ENCODE measurements at places on chromosomes 13 and 19. TPM values are rescaled to one million over a fixed set of nuclear protein-coding genes. Genes with fewer than 3 reads are reported as not detected.

DNA sequence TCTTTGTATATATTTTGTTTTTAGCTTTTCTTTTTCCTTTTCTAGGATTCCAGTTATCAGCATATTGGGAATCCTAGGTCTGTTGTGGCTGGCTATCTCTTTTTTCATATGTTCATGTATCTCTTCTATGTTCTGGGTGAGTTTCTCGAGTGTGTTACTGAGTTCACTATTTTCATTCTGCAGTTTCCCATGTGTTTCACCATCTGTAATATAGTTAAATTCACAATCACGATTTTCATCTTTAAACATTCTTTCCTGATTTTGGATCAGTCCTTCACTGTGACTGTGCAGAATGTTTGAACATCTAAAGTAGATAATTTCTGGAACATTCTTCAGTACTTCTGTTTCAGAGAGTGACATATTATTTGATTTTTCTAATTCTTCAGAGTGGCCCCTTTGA lies 862.1 kb downstream of the OLFM4 start:
- no peak for DNase-seq

DNA sequence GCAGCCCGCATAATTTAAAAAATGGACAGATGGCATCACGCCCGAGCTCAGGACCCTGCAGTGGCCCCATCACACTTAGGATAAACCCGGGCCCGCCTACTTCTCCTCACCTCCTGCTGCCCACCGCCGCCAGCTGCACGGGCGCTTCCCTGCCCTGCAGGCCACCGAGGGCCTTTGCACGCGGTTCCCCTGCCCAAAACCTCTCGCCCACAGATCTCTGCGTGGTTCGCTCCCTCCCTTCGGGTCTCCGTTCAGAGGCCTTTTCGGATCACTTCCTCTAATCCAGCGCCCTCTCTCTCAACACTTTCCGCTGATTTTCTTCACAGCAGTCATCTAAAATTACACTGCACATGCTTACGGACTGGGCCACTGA lies 1.8 kb downstream of the SHISA7 start:
- no peak for DNase-seq

DNA sequence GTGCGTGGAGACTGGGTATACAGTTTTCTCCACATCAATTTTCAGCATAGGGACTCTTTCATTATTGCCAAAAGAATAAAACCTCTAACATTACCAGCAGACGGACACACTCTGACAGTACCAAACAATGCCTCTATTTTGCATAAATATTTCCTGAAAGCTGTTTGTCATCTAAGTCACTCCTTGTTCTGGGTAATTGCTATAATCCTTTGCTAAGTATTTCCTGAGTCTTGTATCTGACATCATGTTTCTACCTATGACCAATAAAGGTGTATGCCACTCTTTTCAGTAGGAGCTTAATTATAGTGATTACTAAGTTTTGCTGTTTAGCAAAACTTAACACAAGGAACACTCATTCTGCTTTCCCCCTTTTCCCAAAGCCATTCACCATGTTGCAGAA lies 886.5 kb downstream of the SLITRK6 start:
- no peak for DNase-seq

- no peak for DNase-seq
Measured at GRCh38 chr19:1811472-1811894, 593 bp downstream of the ATP8B3 start.

GRCh38 chr13:23392925-23393645 lies 40.4 kb downstream of the SACS start:
- no peak for DNase-seq

DNA sequence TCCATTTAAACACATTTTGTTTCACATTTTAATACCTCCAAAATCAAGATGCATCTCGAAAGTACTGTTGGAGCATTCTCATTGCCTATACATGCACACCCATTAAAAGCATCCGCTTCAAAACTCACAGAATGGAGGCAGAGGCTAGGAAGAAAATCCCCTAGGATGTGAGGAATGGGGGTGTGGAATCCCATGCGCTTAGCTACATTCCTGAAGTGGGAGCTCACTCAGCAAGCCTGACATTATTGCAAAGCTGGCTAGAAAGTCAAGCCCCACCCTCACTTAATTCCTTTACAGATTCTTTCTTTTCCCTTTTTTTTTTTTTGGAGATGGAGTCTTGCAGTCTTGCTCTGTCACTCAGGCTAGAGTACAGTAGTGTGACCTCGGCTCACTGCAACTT lies 4.6 kb upstream of the FAM32A start:
- DNase-seq: peak; percentile 51

DNA sequence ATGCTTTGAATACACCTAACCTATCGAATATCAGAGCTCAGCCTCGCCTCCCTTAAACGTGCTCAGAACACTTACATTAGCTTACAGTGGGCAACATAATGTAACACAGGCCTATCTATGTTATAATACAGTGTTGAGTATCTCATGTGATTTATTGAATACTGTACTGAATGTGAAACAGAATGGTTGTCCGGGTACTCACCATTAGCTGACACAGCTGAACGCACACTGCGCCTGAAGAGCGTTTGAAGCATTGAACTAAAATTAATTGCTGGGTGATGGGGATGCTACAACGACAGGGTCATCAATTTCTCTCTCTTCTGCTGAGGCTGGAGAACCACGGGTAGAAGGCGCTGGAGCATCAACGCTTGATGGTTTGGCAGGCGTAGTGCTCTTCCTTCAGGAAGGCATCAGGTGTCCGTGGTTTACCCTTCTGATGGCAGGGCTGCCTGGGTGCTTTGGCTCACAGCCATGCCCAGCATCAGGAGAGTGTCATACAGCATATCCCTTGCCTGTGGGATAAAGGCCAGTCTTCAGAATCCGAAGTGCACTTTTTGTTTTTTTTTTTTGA lies 46.9 kb upstream of the UBE2L5 start:
- no peak for DNase-seq

- DNase-seq: no peak
Measured at GRCh38 chr13:44159633-44160279, 213.9 kb upstream of the SERP2 start.

- no peak for DNase-seq
Measured at GRCh38 chr13:90402102-90402501, 945.4 kb upstream of the MIR17HG start.

DNA sequence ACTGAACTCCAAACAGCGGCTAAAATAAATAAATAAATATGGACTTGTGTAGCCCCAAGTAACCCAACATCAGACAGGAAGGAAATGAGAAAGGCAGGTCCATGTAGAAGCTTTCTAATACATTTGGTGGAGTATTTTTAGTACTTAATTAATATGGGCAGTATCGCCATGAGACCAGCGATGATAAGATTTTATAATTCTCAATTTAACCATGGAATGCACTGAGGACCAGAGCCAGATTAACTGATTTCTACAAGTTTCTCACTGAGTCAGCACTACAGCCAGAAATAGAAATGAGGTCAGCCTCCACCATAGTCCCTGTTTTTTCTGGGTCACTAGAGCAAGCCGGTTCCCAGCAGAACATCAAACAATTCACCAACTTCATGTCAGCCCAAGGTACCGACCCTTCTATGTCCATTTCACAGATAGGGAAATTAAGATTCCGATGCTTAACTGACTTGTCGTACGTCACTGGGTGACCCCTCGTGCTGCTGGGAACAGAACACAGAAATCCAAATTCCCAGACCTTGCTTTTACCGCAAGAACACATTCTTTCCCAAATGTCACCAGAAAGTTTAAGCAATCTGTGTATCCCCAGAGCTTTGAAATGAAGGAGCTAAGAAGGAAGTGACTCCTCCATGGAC lies 90.4 kb downstream of the COL4A1 start:
- no peak for DNase-seq

- peak; percentile 96 for DNase-seq
Measured at GRCh38 chr19:5397804-5398692, 57.2 kb upstream of the ZNRF4 start.

DNA sequence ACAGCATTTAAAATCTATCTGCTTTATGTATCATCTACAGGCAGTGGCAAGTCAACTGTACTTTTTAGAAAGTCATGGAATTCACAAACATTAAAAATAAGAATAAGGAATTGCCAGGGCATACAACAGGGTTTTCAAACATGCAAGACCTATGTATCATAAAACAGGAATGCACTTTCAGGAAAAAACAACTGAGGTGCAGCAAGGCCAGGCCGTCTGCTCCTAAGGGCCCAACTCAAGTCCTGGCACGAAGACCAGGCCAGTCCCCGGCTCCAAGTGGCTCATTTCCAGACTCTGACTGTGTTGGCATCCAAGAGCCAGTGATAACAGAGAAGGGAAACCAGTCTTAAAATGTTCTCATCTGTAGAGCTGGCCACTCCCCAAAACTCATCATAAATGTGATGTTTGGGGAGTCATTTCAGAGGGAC lies 7.1 kb downstream of the RFX2 start:
- DNase-seq: no peak

- no peak for DNase-seq
Measured at GRCh38 chr13:101998129-101998528, 403.7 kb downstream of the FGF14 start.

GRCh38 chr13:93698016-93698613 lies 471.5 kb downstream of the GPC6 start:
- DNase-seq: peak; percentile 35

DNA sequence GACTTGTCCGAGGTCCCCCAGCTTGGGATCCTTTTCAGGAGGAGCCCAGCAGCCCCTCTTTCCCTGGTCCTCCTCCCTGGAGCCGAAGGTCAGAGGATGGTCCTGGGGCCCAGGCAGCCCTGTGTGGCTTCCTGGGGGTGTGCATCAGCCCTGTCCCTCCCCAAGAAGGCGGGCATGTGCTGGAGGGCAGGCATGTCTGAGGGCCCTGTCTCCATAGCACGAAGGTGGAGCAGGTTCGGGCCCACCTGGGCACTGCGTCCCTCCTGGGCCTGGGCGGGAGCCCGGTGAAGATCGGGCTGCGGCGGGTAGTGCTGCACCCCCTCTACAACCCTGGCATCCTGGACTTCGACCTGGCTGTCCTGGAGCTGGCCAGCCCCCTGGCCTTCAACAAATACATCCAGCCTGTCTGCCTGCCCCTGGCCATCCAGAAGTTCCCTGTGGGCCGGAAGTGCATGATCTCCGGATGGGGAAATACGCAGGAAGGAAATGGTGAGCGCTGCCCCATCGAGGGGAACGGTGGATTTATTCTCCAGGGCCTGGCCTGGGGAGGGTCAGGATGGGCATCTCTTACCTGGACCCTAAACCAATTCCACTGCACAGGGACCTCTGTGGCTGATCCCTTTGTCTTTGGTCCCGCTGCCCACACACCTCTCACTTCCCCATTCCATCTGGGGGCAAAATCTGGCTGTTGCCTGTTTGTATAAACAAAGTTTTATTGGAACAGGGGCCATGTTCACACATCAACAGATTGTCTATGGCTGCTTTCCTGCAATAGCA lies 10.9 kb downstream of the TIMM13 start:
- no peak for DNase-seq

- no peak for DNase-seq
Measured at GRCh38 chr19:19155495-19156219, 14.4 kb downstream of the MEF2B start.

- DNase-seq: no peak
Measured at GRCh38 chr19:11964496-11964857, 363 bp upstream of the ZNF763 start.

GRCh38 chr19:9580728-9581127 lies 3.6 kb downstream of the ZNF121 start:
- no peak for DNase-seq

DNA sequence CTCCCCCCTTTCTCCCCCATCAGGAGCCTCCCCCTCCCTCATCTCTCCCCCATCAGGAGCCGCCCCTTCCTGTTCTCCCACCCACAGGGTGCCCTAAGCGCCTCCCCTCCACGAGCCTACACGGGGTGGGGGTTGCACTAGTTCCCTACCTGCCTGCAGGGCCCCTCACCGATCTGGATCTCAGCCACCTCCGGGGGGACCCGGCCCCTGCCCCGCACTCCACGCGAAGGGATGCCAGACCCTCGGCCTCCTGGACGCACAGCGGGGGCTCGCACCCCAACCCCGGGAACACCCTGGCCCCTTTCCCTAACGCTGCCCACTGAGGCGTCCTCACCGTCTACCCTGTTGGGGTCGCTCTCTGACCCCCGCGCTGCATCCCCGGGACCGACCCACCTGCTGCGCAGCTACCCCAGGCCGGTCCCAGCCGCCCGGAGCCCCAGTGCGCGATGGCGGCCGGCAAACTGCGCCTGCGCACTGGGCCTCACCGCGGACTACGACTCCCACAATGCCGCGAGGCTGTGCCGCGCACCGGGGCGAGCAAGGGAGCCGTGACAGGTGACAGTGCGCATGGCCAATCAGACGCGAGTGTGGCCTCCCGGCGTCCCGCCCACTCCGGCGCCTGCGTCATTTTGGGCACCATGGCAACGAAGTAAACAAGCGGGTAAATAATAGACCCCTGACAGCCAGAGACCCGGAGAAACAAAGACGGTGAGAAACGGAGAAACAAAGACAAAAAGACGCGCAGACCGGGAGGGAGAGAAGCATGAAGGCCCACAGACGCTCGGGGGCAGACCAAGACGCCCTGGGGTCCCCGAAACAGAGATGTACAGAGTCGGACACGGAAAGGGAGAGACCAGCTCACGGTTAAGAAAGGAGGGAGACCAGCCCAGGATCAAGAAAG lies at the start of gene ZSCAN18:
ZSCAN18 (minus strand) TSS at position 451 of the 901 bp plus-strand sequence. CDS start 7,964 bp downstream, outside the sequence.
- peak; percentile 100 for DNase-seq

DNA sequence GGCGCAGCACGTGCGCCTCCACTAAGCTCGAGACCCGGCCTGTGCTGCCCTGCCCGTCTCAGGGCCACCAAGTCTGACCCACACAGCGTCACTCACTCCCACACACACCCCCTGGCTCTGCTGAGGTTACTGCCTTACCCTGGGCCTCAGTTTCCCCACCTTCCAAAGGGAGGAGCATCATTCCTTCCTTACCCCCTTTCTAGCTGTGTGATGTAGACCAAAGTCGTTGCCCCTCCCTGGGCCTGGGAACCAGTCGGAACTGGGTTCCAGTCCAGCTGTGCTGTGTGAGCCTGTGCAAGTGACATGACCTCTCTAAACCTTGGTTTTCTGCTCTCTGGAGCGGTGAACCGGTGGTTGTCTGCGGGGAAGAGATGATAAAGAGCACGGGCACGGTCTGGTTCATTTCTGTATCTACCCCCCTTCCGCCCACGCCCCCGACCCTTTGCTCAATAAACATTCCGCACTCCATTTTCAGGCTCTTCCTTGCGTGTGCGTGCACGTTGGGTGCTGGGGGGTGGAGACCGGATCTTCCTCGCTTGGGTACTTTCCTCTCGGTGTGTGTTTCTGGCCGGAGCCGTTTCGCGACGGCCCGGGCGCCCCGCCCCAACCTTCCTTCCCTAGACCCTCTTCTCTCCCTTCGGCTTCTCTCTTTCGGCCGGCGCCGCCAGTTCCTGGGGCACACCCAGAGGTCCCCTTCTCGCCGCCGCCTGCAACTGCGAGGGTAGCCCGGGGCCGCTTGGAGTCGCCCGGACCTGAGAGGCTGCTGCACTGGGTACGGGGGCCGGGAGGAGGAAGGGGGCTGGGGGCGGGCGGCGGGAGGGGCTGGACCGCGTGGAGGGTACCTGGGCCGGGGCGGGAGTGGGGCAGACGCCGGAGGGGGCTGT lies at the start of gene ZNF581:
ZNF581 (plus strand) TSS at position 647 of the 884 bp plus-strand sequence. CDS start 923 bp downstream, outside the sequence.
- DNase-seq: peak; percentile 82

VRK3 gene
- 48.0 TPM for total RNA-seq

NOVA2 gene
- total RNA-seq: 6.7 TPM

LRRC8E gene
- total RNA-seq: 0.65 TPM

SRRM5 gene
- 0.25 TPM for total RNA-seq

MIA gene
- not detected for total RNA-seq

ZNF224 gene
- 28.7 TPM for total RNA-seq

PLA2G4C gene
- total RNA-seq: not detected

RAB8A gene
- total RNA-seq: 39.2 TPM

TPM4 gene
- total RNA-seq: 535 TPM

ZNF284 gene
- 5.6 TPM for total RNA-seq

ZNF765 gene
- 17.2 TPM for total RNA-seq

TMPRSS9 gene
- total RNA-seq: not detected

KLF1 gene
- total RNA-seq: 0.64 TPM

Data from neural progenitor cell (in vitro differentiated cells).